ENCODE measurements at places on chromosomes 12 and 14.

DNA sequence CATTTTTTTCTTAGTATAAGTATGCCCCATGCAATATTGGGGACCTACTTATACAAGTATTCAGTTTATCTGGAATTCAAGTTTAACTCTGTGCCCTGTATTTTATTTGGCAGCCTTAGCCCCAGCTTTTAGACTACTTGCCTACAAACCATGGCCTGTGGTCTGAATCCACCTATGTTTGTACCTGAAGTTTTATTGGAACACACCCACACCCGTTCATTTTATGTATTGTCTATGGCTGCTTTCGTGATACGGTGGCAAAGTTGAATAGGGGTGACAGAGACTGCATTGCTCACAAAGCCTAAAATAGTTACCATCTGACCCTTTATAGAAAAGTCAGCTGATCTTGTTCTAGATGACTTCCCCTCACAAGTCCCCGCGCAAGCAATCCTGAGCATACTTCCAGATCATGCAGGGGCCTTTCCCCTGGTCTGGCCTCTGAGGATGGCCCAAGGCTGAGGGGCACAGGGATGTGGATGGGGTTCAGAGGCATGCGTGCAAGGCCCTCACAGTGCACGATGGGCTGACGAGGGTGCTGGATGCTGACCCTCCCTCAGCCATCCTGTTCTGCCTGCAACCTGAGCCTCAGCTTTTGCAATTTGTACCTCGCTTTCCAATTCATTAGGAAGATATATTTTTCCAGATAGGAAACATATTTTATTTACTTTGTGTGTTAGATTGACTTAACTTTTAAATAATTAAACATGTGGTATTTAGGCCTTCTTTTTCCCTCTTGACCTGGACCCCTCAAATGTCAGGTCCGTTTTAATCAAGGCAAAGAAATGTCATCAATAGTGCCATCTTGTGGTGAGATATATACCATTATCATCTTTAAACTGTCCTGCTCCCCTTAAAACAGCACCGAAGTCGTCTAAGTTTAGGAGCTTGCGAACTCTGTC is 527.3 kb upstream of the CCDC196 start:
- DNase-seq, result no peak

GRCh38 chr14:100828031-100828769 is 2.3 kb downstream of the MEG3 start:
- no peak for DNase-seq

DNA sequence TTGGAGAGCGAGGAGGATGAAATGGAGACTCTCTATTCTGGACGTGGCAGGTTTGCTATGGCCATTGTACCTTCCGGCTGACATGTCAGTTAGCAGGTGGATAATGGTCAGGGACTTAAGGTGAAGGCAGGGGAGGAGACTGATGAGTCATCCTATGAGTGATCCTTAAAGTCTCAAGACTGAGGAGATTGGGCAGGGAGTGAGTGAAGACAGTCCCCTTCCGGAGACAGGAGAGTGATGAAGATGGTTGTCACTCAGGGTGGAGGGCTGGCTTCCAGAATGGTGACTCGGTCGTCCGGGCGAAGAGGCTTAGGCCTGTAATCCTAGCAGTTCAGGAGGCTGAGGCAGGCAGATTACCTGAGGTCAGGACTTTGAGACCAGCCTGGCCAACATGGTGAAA is 49.8 kb upstream of the CCDC63 start:
- no peak for DNase-seq

- DNase-seq, result no peak
These were observed 21.0 kb downstream of the PTPN11 start for GRCh38 chr12:112439769-112440168.

GRCh38 chr14:75993567-75994041 is 8.0 kb downstream of the IFT43 start:
- no peak for DNase-seq

GRCh38 chr12:107461222-107461975 is 224.2 kb upstream of the PWP1 start:
- no peak for DNase-seq

GRCh38 chr14:51305751-51306150 is 65.7 kb downstream of the TMX1 start:
- no peak for DNase-seq

DNA sequence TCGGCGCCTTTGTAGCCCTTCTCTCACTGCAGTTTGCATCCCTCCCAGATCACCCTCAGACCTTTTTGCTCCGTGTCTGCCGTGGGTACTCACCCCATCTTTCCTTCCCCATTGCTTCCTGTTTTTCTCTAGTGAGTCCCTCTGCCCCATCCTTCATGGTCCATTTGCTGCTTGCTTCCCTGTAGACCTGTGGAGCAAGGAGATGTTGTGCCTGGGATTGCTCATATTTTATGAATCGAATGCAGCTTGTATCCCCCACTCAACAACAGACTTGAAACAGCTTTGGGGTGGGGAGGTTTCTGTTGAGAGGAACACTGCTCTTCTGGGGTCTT is 661 bp downstream of the DENR start:
- no peak for DNase-seq

GRCh38 chr14:36857842-36858445 is 196.3 kb downstream of the PAX9 start:
- DNase-seq, result no peak

DNA sequence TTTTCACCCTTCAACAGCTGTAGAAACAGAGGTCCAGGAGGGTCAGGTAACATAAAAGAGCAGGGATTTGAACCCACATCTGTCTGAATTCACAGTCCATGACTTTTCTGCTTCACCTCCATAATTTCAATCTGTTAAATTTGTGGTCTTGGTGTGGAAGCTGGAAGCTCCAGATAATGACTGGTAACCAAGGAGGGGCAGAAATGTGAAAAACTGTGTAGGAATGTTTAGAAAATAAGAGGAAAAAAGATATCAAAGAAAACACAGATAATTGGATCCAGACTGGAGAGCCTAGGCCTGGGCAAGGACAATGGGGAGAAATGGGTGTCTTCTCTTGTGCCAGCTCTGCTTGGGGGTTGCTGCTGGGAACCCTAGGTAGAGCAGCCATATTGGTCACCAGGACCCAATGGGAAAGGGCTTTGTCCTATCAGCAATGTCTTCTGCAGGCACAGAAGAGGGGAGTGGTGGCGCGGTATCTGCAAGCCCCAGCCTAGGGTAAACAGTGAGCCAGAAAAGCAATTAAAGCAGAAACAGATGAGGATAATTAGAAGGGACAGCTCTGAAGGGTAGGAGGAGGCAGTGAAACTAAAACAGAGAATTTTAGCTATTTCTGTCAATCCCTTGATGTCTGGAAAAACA is 54.3 kb upstream of the CCDC91 start:
- DNase-seq, result no peak

DNA sequence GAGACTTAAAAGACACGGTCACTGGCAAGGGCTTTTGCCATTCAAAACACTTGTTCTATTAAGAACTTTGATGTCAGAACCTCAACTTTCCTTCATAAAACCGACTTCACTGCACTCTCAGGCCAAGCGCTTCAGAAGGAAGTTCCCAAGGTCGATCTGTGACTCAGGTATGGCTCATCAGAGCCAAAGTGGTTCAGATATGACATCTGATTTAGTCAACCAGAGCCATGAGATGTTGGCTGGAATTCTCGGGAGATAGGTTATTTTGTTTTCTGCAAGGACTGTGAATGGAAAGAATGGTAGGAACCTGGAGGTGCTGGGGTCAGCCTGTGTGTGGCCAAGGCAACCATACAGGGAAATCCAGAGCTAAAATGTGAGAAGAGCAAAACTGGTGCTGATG is 445.6 kb downstream of the GLT1D1 start:
- DNase-seq, result no peak

GRCh38 chr12:105227879-105228278 is 8.1 kb downstream of the APPL2 start:
- DNase-seq, result no peak

GRCh38 chr14:71143381-71144290 is 236.4 kb downstream of the PCNX1 start:
- no peak for DNase-seq

GRCh38 chr14:29311983-29312382 is 545.4 kb downstream of the FOXG1 start:
- no peak for DNase-seq

GRCh38 chr12:46265734-46266133 is 3.1 kb downstream of the SLC38A1 start:
- no peak for DNase-seq

GRCh38 chr14:39025810-39026627 is 77.0 kb downstream of the SEC23A start:
- DNase-seq, result no peak

DNA sequence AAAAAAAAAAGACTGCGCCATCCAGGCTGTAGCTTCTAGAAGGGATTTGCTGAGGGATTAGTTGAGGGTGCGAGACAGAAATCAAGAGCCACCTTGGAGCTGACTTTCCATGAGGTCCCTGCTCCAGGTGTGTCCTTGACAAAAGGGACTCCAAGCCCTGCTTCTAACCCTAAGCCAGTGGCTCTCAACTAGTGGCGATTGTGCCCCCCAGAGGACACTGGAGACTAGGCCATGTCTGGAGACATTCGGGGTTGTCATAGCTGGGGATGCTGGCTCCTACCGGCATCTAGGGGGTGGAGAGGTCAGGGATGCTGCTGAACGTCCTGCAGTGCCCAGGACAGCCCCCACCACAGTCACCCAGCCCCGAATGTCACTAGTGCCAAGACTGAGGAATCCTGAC is 40.6 kb downstream of the SPRING1 start:
- no peak for DNase-seq

- DNase-seq, result no peak
These were observed 32.9 kb downstream of the ASCL1 start for GRCh38 chr12:102990419-102990818.

DNA sequence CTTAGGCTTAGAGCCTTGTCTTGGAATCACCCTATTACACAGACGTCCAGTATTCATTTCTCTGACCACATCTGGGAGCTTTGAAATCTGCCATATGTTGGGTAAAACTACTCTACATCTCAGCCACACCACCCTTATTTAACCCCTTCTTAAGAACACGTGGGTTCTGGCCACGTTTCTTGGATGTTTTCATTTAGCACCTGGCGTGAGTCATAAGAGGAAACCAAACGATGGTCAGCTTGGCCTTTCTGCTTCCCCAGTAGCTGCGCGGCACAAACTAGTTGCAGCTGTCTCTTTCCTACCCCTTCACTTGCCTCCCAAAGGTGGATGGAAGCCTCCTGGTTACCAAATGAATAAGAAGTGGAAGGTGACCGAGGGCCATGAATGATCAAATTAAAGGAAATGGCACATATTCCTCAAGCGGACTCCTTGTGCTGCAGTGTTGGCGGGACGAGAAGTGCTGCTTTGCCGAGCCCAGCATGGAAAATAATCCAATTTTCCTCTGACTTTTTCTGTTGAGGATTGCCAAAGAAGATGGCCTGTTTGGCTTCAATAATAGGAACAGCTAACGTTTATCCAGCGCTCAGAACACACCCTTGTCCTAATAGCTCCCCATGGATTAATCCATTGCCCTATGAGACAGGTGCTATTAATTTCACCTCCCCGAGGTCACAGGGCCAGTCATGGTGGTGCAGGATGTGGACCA is 154.1 kb downstream of the ZNF664 start:
- DNase-seq, result no peak

- DNase-seq, result no peak
These were observed 38.5 kb downstream of the SPTB start for GRCh38 chr14:64841121-64841651.

DNA sequence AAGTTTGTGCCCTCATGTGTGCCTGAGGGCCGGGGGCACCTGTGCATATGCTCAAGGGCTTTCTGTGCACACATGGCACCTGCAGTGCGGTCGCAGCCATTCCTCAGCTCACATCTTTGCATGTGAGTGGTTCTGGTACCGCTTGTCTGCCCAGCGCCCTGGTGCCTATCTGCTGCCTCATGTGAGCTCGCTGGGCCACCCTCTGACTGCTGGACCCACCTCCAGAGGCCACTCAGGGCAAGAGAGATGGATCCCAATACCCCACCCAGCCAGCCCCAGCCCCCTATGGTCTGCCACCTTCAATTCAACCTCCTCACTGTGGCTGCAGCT is 5.4 kb upstream of the AMN start:
- DNase-seq, result no peak

DNA sequence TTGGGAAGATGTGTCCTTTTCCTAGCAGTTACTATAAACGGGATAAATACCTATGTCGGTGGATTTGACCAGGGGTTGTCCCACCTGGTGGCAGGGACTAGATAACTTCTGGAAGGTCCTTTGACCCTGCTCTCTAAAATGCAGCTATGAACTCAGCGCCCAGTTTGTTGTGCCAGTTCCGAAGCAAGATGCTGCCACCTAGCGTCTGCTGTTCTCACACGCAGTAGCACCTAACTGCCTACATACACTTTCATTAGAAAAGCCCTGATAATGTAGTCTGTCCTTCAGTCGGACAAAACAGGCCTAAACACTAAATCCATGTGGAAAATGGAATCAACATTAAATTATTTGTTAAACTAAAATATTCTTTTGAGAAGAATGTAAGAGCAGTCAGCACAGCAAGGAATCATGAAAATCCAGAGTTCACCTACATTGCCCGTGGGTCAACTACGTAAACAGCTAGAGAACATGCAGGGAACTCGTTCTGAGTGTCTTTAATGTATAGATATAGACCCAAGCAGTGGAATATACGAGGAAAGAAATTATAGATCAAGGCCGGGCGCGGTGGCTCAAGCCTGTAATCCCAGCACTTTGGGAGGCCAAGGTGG is 51.1 kb upstream of the CRACR2A start:
- peak; percentile 62 for DNase-seq

DNA sequence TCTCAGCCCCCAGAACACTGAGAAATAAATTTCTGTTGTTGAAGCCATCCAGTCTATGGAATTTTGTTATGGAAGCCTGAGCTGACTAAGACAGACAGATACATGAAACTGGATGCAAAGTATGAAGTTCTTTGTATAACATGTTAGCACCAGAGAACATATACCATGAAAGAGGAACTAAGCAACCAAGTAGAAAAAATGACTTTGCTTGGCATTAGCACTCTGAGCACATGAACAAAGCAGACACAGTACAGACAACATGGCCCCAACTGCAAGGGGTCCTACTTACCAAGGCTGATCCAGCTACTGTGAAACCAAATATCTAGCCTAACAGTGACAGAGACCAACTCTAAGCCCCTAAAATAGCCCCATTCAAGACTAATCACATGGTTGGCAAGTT is 13.8 kb downstream of the EXOC5 start:
- DNase-seq, result no peak

GRCh38 chr12:65728455-65728847 is 95.8 kb upstream of the HMGA2 start:
- DNase-seq, result no peak

DNA sequence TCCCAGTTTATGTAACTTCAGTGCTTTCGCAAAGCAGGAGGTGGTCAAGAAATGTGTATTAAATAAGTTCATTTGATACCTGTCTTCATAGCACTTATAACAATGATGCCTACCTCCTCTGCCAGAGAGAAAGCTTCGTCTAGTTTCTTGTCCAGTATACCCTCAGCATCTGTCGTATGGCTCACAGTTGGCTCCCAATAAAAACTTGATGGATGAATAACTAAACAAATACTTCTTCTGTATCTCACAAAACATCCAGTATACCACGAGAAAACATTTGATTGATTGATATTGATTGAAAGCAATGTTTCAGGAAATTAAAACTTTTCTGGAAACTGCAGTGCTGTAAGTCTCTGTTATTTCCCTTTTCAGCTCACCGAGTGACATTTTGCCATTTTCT is 26.9 kb upstream of the PTGDR start:
- DNase-seq, result no peak
